DMS53 (cell line): ENCODE measurements at places on chromosomes 4 and X.

- DNase-seq, result no peak
Observed at GRCh38 chr4:7429601-7430078, 5.1 kb downstream of the PSAPL1 start.

DNA sequence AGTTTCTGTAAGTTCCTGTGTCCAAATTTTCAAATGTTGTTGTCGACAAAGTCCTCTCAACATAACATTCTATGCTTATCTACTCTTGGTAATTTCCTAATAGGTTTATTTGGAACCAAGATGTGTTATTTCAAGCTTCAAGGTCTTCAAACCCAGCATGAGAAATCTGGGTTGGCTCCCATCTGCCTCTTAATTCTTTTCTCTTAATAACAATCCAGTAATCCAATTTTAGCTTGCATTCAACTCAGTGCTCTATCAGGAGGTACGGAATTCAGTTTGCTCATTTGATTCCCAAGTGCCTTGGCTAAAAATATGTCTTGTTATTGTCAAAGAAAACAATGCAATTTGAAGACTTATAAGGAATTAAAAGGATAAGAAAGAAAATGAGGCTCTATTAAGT lies 235.5 kb upstream of the MID1 start:
- no peak for DNase-seq

GRCh38 chr4:146183209-146183608 lies 7.7 kb downstream of the LSM6 start:
- DNase-seq, result no peak

DNA sequence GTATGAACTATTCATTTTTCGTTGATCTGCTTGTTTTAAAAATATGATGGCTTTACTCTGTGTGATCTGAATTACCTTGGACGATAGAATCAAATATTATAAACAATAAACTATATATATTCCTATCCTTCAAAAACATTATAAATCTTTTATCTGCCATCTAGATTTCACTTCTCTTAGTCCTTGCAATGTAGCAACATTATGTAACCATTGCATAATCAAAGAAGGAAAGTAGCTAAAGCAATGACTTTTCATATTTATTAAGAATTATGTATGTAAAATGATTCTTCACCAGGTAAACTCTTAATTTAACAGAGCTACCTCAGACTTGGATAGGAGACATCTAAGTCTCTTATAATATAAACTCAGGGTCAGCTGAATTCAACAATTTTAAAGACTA lies 210.5 kb downstream of the ADAMTS3 start:
- no peak for DNase-seq

GRCh38 chrX:43643201-43643600 lies 12.9 kb upstream of the MAOA start:
- DNase-seq, result no peak
